ENCODE measurements at places on chromosomes 1 and 21. TPM values are rescaled to one million over a fixed set of nuclear protein-coding genes. Genes with fewer than 3 reads are reported as not detected.

The SPRR3 gene
- 0.69 TPM for total RNA-seq

DNA sequence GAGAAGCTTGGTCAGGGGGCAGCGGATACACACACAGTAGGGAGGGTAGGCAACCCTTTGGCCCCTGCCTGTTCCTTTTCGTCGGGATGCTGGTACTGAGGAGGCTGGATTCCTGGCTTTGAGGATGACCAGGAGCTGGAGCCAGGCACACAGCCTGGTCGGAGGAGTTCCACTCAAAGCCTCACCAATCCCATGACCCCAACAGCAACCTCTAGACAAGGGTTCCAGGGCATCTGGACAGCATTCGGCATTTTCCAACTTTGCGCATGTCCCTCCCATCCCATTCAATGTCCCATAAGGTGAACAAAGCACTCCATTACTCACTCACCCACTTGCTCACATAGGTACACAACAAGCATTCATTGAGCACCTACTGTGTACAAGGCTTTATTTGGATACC is 42.6 kb upstream of the HMGB4 start:
- DNase-seq = no peak

- no peak for DNase-seq
Observed at GRCh38 chr1:230185076-230186001, 118.3 kb downstream of the GALNT2 start.

The TP73 gene
- total RNA-seq = 2.1 TPM

The TCP10L gene
- total RNA-seq = 0.79 TPM

DNA sequence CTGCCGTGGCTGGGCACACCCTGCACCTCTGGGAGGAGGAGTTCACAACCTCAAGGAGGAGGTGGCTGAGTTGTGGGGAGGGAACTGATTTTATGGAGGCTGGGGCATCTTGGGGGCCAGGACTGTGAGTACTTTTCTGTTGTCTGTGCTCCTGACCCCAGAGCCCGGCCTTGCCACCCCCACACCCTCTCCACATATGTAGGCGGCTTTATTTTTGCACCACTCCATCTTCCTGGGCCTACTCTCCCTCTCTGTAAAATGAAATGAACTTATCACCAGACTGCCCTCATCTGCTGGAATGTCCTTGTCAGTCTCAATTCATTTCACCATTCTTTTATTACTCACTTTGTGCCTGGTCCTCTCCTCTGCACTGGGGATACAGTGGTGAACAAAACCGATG is 12.8 kb downstream of the FOXD2 start:
- DNase-seq = no peak

DNA sequence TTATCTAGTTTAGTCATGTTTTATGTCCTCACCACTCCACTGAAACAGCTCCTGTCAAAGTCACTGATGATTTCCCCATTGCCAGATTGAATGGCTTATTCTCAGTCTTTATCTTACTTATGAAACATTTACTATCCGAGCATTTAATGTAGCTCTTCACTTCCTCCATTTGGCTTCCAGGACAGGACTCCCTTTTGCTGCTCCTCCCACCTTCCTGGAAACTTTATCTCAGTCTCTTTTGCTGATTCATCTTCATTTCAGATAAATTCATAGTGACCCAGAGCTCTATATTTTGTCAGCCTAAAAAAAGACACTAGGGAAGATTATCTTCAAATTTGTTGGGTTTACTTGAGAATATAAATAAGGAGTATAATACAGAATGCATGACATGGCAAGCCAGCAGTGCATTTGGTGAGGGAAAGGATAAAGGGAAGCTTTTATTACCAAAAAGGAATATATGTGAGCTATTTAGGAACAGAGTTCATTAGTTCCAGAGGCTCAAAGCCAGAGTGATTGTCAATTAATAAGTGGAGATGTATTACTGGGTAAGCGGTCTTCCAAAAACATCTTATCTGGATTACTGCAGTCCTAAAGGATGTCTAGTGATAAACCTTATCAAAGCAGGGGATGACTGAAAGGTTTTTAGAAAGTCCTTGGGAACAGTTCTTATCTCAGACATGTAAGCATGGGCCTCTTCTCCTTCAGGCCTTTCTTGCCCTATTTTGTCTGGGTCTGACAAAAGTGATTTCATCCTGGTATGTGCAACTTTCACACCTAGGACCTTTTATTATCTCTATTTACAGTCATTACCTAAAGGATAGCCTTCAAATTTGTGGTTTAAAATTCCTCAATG is 25.6 kb downstream of the IL23R start:
- no peak for DNase-seq

Data from skin of body (tissue), 3 donors.